Uterine smooth muscle cell (primary cell): ENCODE measurements at places on chromosomes 1 and 21. TPM values are rescaled to one million over a fixed set of nuclear protein-coding genes. Genes with fewer than 3 reads are reported as not detected.

ABCG1 gene
- 0.44 and 0.50 TPM in 2 replicates for total RNA-seq

RGS8 gene
- under 0.01 TPM in 1 of 2 replicates, not detected in the other for total RNA-seq

ZNF683 gene
- not detected in 2 replicates for total RNA-seq

PTPRC gene
- under 0.01 TPM in 1 of 2 replicates, not detected in the other for total RNA-seq

CRYAA gene
- total RNA-seq = not detected in 2 replicates
